AG10803 (cell line): ENCODE measurements at places on chromosomes 2 and 18.

DNA sequence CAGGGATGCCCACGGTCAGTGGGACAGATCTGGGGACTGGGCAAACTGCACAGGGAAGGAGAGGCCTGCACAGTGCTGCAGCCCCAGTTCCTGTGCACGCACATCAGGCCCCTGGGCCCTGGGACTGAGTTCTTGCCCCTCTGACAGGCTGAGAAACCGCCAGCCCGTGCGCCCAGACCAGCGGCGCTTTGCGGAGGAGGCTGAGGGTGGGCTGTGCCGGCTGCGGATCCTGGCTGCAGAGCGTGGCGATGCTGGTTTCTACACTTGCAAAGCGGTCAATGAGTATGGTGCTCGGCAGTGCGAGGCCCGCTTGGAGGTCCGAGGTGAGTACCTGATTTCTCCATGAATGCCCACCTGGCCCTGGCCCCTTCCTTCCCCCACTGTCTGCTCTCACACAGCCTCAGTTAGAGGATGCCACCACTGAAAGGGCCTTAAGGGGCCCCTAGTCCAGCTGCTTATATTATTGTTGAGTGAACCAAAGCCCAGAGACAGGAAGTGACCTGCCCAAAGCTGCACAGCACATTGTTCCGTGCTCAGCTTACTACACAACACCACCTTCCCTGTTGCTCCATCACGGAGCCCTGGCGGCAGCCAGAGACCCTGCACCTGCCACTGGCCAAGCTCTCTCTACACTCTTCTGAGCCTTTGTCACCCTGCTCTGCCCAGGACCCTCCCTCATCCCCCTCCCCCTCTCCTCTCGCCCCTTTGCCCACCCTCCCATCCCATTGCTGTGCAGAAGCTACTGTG is 29.8 kb downstream of the SPEG start:
- DNase-seq, result no peak

DNA sequence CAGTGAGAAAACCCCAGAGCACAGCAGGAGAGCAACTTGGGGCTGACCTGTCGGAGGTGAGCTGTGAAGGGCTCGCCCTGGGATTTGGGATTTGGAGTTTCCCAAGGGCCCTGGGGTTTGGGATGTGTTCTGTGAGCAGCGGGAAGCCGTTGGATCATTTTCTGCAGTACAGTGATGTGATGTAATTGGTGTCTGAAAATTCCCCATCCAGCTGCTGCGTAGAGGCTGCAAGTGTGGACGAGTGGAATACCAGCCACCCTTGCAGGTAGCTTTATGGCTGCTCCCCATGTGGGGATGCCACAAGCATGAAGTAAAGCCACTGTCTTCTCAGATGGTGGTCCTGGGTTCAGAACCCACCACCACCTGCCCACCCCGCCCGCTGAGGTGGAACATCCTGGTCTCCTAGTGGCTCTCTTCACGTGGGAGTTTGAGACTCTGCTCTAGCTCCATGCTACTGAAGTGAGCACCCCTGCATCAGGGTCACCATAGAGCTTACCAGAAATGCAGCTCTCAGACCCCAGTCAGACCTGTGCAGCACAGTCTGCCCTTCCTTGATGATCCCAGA is 15.0 kb downstream of the IMPA2 start:
- no peak for DNase-seq

DNA sequence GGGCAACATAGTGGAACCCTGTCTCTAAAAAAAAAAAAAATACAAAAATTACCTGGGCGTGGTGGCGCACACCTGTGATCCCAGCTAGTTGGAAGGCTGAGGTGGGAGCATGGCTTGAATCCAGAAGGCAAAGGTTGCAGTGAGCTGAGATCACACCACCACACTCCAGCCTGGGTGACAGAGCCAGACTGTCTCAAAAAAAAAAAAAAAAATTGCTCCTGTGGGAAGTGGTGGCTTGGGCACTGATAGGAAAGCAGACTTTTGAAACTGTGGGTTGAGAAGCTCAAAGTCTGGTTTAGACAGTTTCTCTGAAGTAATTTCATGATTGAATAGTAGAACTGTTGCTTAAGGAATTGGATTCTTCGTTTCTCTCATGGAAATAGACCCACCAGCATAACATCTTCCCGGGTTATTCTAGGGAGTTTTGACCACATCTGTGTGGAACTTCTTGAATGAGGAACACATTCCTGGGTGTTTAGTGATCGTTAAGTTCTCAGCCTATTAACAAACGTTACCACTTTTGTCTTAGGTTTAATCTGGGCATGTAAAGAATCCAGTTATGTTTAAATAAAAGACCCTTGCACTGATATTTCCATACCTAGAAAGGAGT is 33.5 kb downstream of the GRHL1 start:
- peak; percentile 95 for DNase-seq

- no peak for DNase-seq
Measured at GRCh38 chr2:145638675-145639074, 1118.8 kb upstream of the ZEB2 start.

DNA sequence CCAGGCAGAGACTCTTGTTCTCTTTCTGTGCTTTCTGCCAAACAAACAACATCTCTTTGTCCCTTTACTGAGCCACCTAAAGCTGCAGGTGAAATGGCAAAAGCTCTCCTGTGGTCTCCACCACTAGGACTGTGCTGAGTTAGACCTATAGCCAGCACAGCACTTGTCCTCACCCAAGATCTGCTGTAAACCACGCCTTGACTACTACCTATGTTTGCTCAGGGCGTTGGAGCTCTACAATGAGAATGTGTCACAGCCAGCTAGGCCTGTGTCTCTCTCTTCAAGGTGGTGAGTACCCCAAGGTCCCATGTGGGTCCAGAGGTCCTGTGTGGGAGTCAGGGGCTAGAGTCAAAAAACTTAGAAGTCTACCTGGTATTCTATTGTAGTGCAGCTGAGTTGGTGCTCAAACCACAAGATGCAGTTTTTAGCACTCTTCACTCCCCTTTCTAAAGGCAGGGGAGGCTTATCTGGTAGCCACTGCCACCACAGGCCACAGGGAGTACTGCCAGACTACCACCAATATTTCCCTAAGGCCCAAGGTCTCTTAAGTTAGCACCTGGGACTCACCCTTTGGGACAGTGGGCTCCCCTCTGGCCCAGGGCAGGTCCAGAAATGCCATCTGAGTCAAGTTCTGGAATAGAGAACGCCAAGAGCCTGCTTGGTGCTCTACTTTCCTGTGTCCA is 96.8 kb upstream of the RPRM start:
- no peak for DNase-seq

GRCh38 chr2:153197402-153198386 is 280.9 kb downstream of the RPRM start:
- DNase-seq, result no peak
